Activated CD4-positive, CD25-positive, alpha-beta regulatory T cell (primary cell): ENCODE measurements at places on chromosomes 2 and 18.

DNA sequence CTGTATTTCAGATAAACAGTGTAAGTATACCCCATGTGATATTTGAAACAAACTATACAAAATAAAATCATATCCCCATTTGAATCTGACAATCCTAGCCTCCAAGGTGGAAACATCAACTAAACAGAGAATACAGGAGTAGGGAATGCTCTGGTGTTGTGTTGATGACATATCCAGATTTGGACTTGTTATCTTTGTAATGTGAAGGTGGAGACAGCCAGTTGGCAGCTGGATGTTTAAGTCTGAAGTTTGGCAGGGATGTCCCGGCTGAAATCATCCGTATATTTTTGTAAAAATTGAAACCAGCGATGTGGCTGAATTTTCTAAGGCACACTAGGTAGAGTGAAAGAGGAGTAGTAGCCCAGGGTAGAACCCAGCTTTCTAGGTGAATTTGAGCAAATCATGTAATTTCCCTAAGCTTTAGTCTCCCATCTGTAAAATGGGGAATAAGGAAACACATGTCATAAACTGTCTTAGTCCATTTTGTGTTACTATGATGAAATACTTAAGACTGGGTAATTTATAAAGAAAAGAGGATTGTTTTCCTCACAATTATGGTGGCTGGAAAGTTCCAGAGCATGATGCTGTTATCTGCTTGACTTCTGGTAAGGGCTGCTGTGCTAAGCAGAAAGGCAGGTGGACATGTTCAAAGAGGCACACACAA lies 246.6 kb upstream of the APCDD1 start:
- no peak for DNase-seq

DNA sequence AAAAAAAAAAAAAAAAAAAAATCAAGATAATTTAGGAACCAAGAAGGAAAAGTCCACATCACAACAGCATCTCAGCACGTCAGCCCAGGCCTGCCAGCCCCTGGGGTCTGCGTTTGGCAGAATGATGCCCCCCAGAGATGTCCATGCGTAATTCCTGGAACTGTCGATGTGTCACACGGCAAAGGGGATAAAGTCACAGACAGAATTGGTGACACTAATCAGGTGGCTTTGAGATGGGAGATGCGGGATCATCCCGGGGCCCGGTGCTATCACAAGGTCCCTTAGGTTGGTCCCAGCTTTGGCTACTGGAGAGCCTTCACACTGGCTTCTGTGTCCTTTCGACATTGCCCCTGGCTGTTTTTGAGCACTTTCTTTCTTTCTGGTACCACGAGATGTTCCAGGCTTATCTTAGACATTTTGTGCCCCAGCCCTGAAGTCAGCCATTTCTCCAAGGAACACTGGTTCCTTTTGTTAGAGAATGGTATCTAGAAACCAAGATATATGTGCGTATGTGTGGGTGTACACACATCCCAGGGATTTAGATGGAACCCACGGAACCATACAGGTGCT lies 20.7 kb downstream of the RAMP1 start:
- no peak for DNase-seq

GRCh38 chr2:126671488-126671887 lies 15.5 kb downstream of the GYPC start:
- DNase-seq = no peak

DNA sequence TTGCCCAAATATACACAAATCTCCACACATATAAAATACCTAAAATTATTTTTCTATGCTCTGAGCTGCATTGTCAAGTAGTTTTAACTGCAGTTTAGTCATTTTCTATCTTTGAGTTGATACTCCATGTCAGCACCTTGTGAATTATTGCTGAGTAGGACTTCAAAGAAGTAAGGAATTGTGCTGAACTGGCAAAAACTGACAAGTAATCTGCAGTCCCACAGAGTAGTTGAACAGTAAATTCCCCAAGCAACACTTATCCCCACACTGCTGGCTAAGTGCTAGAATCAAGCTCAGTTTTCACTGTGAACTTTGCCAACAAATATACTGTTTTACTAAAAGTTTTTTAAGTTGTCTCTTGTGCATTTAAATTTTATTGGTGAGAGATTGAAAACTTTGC lies 141.8 kb upstream of the ST6GAL2 start:
- no peak for DNase-seq

DNA sequence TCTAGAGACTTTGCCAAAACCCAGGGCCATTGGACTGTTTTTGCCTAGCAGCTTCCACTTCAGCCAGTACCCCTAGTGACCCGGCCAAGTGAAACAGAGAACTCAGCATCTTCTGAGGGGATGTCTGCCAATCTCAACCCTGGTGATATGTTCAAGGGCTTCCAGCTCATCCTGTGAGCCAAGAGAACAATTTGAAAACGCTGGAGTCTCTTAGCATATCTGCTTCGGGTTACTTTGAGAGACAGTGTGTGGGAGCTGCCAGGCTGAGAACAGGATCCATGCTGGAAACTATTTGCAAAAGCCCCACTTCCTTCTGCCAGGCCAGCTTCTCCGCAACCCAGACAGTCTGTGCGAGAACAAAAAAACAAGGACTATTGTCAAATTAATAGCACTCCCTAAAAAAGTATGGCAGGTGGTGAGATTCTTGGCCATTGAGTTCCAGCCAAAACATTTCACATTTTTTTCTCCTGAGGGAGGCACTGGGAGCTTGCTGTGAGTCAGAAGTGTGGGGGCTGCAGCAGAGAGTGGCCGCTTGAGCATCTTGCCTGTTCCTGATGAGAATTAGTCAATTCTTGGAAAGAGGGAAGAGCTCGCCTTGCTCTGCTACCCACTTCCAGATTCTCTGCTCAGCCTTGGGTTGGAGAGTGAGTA lies 395.6 kb upstream of the TRIB2 start:
- no peak for DNase-seq

- DNase-seq = no peak
Observed at GRCh38 chr2:227474410-227474809, 2.5 kb downstream of the AGFG1 start.

- peak; percentile 18 for DNase-seq
Observed at GRCh38 chr18:61893971-61894750, 1.4 kb upstream of the RNF152 start.

DNA sequence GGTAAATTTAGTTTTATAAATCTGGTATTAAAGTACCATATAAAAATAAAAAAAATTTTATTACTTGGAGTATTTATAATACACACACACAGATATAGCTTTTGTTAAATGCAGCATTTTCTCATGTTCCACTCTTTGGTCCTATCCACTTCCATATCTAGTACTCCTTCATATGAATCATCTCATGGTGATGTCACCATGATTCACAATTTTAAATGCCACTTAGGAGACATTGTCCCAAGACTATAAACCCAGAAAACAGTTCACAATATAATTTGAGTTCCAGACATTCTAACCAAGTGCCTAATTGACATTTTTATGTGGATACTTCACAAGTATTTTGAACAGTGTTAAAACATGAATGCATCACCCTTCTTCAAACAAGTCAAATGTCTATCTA lies 1398.3 kb downstream of the DSC3 start:
- DNase-seq = no peak

GRCh38 chr18:62523255-62523588 lies 397 bp downstream of the ZCCHC2 start:
- no peak for DNase-seq

GRCh38 chr2:121200011-121200347 lies 85.0 kb downstream of the TFCP2L1 start:
- no peak for DNase-seq

GRCh38 chr18:9661564-9661963 lies 46.5 kb upstream of the RAB31 start:
- no peak for DNase-seq

DNA sequence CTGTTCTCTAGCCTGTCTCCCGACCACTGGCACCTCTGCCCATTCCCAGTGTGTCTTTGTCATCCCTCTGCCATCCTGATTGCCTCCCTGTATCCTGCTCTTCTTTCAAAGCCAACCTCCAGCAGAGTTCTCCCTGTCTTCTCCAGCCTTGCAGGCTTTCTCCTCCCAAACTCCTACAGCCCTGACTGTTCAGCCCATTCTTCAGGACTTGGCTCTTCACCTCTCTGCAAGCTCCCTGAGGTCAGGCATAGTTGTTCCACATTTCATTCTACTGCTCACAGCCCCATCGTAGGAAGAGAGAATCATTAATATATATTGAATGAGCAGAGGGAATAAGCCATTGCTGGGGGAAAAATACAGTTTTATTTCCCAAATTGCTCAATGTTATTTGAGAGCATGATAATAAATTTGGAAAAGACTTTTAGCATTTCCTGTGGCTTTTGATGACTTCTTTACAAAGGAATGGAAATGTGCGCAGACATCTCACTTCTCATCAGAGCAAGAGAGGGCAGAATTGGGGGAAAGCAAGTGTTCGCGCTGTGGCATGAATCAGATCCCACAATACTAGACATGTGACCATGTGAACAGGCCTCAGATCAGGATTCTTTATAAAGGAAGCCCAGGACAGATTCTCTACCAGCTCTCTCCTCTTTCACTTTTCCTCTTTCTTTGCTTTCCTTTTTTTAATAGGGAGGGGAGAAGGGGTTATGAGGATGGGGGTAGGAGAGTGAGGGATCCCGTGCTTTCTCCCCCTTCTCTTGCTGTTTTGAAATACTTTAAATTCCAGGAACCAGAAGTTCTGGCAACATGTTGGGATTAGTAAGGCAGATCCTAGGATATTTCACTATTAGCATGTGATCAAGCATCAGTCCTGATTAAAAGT lies 37.4 kb downstream of the EPAS1 start:
- DNase-seq = no peak

GRCh38 chr2:219852626-219853025 lies 225.2 kb downstream of the SLC4A3 start:
- no peak for DNase-seq

GRCh38 chr2:149579972-149580882 lies 7.3 kb downstream of the MMADHC start:
- no peak for DNase-seq

DNA sequence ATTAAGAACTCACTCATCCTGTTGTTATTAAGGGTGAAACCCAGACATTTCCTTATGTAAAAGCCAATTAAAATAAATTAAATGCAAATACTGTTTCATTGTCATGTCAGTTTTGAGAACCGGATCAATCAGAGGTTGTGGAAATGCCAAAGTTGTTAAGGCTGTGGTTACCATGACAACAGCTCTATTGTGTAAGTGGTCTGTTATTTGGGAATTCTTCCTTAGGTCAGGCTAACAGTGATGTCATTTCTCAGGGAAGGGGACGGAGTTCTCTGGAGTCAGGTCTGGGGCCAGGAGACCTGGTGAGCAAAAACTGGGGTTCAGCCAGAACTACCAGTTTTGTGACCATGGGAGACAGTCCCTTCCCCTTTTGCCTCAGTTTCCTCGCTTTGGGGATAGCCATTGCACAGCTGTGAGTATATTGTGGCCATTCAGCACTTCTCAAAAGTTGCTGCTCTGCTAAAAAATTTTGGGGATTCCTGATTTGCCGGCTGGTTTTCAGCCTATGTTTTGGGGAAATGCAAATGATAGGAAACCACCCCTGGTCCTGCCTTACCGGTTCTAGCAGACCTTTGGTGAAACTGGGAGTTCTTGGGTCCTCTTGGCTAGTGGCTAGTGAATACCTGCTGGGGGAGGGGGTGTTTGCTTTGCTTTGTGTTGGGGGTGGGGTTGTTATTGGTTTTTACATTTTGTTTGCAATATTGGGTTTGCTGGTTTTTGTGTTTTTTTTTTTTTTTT lies 21.6 kb downstream of the HPCAL1 start:
- DNase-seq = no peak

- no peak for DNase-seq
Observed at GRCh38 chr2:194151231-194151630, 1505.8 kb upstream of the SLC39A10 start.

DNA sequence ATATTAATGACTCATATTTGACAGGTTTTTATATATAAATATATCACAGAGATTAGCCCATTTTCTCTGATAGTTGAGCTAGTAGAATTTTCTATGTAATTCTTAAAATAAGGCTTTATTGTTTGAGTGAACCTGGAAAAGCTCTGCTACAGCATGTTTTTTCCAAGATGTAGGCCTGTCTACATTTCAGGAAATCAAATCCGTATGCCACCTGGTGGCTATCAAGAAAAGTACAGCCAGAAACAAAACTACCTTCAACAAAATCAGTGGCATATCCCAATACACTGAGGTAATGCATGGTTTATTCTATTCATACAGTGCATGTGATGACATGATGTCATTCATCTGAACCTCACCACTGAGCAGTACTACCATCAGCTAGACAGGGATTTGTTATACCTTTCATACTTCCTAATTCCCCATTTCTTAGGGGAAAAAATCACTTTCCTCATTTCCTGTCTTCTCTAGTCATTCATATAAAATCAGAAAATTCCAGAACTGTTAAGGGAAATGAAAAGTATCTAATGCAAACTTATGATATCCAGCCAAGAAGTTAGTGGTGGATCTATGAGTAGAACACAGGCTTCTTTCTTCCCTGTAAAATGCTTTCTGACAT lies 310.4 kb upstream of the SYT4 start:
- no peak for DNase-seq

DNA sequence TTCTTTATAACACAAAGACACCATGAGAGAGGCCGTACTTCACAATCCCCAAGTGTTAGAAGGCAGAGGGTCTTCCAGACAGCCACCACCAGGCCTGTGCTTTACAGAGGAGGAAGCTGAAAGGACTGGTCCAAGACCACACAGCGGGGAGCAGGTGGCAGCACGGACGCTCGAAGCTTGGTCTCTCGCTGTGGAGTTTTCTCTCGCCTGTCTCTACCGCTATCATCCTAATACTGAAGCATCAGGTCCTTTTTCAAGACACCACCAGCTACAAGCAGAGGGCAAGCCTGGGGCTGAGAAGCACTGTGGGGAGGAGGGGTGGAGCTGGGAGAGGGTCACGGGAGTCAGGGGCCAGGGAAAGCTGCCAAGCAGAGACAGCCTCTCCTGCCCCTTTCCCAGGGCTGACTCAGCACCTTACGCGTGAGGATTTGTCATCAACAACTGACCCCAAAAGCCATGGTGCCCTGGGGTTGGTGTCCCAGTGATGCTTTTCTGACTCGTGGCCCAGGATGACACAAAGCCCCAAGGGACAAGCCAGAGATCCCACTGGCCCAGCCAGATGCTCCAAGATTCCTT lies 31.9 kb upstream of the FOSL2 start:
- no peak for DNase-seq

DNA sequence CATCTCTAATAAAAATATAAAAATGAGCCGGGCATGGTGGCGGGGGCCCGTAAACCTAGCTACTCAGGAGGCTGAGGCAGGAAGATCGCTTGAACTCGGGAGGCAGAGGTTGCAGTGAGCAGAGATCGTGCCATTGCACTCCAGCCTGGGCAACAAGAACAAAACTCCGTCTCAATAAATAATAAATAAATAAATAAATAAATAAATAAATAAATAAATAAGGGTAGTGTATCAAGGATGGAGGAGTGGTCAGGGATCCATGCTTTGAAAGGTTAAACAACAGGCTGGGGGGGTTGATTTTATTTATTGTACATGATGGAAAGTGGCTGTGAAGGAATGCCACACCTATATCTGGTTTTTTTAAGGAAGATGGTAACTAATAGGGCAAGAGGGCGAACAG lies 63.2 kb downstream of the AP1S3 start:
- DNase-seq = no peak
